ENCODE measurements at places on chromosomes 11 and 22.

GRCh38 chr11:45541693-45542434, 123.6 kb downstream of the CHST1 start:
- DNase-seq, result no peak

- DNase-seq, result peak; percentile 96
Measured at GRCh38 chr11:125036933-125037332, 26.2 kb upstream of the SLC37A2 start.

DNA sequence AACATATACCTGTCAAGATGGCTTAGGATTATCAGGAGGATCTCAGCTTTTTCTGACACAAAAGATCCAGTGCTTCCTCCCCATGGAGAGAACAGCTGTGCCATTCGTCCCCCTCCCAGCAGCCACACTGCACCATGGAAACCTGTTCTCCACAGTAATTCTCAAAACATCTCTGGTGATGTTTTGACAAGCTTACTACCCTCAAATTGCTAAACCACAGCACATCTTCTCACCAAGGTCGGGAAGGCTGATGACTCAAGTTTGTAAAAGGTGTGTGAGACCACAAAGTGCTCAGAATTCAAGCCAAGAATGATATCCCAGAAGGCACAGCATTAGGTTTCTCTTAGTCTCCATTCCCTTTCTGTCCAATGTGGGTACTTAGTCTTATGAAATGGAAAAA, 3.9 kb upstream of the RAB38 start:
- DNase-seq, result peak; percentile 20

DNA sequence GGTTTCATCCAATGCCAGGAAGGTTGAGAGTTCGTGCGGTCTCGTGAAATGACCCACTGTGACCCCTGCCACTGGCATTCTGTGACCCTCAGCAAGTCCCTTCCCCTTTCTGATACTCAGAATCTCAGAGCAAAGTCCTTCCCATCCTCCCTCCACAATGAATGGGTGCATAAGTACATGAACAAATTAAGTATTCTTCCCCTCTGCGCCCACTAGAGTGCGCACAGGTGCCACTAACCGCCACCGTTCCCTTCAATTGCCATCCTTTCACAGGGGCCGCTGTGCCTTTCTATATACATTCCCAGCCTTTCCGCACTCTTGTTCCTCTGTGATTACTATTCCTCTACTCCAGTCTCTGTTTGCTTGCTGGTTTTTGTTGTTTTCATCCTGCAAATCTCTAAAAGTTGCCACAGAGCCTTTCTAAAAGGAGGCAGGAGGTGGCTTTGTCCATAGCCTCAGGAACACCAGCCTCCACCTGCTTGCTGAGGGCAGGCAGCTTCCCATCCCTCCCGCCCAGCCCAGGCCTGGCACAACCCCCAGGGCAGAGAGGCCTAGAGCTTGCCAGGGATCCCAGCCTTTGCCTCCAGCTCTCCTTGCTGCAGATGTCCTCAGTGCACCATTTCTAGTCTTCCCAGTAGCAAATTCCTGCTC, 6.7 kb upstream of the AP1B1 start:
- peak; percentile 83 for DNase-seq

DNA sequence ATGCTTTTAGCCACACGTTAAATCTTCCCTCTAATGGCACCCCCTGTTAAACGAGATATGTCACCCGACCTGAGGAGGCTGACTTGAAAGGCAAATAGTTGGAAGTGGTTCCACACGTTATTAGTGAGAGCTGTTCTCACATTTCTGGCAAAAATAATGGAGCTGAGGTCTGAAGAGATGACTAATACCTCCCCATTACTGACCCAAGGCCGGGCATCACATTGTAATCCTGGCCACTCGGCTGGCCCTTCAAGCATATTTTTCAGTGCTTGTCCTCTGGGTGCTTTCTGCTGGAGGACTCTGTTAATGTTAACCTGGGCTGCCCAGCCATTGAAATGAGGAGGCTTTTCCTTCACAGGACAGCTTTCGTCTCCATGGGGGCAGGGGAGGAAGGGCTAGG, 260.0 kb upstream of the CADM1 start:
- no peak for DNase-seq

Measured in GM23248 (cell line).